ENCODE measurements at places on chromosomes 2 and 18.

GRCh38 chr2:23475036-23475435 lies 90.1 kb downstream of the KLHL29 start:
- no peak for DNase-seq

DNA sequence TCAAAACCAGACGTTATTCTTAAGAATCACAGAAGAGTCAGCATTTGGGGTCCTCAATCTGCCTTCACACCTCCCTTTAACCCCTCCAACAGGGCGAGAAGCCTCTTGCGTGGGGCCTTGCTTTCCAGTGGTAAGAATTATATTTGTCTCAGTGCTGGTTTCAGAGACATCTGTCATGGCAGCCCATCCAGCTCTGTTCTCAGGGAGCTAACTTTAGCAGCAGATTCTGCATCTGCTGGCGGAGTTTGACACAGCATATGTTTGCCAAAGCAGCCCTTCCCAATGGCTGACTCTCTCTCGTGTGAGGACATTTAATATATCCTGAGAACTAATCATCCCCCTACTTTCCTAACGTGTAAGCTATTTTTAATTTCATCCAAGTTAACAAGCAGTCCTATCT lies 91.5 kb upstream of the BCL11A start:
- no peak for DNase-seq

DNA sequence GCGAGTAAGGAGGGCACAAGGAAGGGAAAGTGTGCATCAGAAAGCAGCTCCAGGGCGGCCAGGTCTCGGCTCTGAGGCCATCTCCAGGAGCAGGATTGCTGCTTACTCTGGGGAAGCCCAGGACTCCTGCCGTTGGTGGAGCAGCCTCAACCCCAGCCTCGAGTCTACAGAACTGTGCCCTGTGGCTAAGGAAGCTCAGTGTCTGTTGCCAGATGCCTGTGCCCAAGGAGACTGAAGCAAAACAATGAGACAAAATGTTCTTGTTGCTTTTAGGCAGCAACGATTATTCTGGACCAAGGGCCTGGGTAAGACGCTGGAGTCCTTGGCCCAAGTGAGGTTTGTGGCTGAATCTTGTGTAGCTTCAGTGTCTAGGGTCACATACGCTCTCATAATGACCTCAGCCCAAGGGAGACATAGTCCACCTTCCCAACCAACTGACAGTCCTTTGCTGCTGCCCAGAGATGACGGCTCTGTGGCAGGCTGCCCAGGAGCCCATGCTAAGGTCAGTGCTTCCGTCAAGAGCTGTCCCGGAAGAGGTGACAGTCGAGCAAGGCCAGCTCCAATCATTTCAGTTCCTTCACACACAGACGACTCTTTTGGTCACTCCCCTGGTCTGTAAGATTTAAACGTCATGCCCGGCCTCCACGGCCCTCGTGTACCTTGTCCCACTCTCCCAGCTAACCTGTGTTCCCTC lies 223.8 kb downstream of the TTC32 start:
- DNase-seq = no peak

- DNase-seq = no peak
Observed at GRCh38 chr2:70312560-70312959, 10.7 kb upstream of the FAM136A start.

DNA sequence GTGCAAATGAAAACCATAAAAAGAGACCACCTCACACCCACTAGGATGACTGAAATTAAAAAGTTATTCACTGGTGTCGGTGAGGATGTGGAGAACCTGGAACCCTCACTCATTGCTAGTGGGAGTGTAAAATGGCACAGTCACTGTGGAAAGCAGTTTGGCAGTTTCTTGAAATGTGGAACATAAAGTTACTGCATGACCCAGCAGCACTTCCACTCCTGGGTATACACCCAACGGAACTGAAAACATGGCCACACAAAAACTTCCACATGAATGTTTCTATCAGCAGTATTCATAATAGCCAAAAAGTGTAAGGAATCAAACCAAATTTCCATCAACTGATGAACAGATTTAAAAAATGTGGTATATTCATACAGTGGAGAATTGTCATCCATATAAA lies 65.1 kb upstream of the SLC66A3 start:
- DNase-seq = no peak

DNA sequence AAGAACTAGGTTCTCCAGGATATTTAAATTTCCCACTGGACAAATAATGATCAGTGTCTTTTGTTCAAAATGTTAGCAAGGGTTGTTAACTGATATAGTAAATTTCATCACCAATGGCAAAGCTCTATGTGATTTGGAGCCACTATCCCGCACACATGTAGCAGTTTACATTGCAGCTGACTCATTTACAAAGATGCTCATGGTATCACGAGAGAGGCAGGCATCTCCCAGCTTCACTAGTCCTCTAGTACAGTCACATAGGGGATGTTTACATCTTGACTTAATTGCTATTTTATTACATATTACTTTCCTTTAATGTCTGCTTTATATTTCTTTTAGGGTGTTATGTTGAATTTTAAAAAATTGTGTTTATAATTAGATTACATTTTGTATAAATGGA lies 30.7 kb downstream of the KCNE4 start:
- no peak for DNase-seq

All from DMS53 (cell line).